ENCODE measurements at places on chromosomes 5 and 9. TPM values are rescaled to one million over a fixed set of nuclear protein-coding genes. Genes with fewer than 3 reads are reported as not detected.

The AHRR gene
- total RNA-seq = 1.7 TPM

The ABO gene
- total RNA-seq = not detected

The C9orf85 gene
- 9.6 TPM for total RNA-seq

- no peak for DNase-seq
Observed at GRCh38 chr5:179699616-179700237, 960 bp downstream of the CANX start.

- DNase-seq = no peak
Observed at GRCh38 chr5:42064821-42065220, 139.7 kb downstream of the FBXO4 start.

The PRDM9 gene
- not detected for total RNA-seq

GRCh38 chr5:177399997-177400868, at the start of gene PFN3:
Gene PFN3, minus strand, starts transcription at chr5:177400661. Its CDS starts 85 bp downstream, at chr5:177400576.
- DNase-seq = peak; percentile 19

The DBH gene
- total RNA-seq = not detected

DNA sequence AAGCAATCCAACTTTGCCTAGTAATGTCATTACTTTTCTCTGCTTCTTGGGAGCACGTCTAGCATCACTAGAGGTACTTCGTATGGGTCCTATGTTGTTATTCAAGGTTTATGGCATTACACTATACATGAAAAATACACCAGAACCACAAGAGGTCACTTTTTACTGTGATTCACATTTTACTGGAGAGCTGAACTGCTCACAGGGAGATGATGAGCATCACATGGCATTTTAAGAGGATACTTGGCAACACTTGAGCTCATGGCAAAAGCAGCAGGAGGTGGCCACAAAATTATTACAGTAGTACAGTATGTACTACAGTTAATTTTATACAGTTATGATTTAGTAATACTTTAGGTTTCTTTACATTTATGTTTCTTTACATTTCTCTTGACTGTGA, 223.4 kb downstream of the PARP8 start:
- DNase-seq = no peak

DNA sequence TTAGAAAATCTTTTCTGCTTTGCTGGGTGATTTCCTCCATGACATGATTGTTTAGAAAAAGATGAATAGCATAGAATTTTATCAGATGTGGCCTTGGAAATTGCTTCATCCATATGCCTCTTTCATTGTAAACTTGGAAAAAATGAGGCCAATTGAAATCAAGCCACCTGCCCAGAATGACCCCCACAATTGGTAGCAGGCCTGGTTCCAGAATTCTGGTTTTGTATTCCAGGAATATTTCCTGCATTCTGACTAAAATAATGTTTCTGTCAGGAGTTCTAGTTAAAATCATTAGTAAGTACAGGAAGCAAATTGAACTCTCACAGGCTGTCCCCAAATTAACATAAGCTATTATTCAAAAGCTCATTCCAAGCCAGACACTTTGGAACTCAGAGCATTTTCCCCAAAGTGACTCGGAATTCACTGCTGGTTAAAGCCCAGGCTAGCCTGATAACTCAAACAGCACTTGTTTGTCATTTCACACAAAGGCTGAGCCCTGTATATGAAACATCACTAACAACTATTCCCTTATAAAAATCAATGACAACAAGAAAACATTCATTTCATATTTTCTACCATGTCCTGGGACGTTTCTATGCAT, 75.1 kb upstream of the ADCY2 start:
- no peak for DNase-seq
